Stimulated activated CD4-positive, alpha-beta T cell treated with anti-CD3 and anti-CD28 coated beads, Interleukin-4, amount 100 ng/mL, for 24 hours (primary cell): ENCODE measurements at places on chromosomes 5 and 9.

DNA sequence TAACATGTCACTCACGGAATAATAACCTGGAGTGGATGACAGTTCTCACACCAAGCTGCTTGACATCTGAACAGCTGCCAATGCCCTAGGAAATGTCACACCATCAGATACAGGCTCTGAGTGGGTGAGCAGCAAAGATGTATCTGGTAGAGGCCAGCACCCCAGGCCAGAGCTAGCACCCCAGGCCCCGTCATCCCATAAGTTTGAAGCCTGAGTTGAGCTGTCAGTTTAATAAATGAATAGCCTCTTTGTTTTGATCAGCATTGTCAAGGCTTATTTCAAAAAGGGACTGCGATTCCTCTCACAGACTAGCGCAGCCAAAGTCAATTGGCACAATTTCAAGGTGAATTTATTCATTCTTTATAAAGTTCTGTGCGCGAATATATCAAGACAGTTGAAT, 1327.1 kb downstream of the MAT2B start:
- DNase-seq, result no peak

- no peak for DNase-seq
Measured at GRCh38 chr5:140250386-140250785, 52.5 kb downstream of the PFDN1 start.

GRCh38 chr5:116038817-116039216, 6.5 kb downstream of the ARL14EPL start:
- no peak for DNase-seq

- DNase-seq, result no peak
Measured at GRCh38 chr9:133612816-133613215, 3.6 kb upstream of the FAM163B start.

GRCh38 chr9:131697908-131698617, 41.8 kb downstream of the RAPGEF1 start:
- no peak for DNase-seq

GRCh38 chr9:13587571-13587970, 308.1 kb upstream of the MPDZ start:
- DNase-seq, result no peak

DNA sequence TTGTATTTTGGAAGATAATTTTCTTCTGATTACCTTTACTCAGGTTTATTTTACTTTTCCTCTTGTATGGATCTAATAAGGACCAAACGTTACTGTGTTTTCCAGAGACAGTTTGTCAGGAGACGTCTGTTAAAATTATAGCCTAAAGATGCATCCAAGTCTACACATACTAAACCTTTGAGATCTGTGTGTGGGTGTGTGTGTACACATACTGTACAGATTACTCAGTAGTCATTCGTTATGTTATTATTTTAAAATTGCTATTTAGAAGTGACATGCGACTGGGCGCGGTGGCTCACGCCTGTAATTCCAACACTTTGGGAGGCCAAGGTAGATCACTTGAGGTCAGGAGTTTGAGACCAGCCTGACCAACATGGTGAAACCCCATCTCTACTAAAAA, 51.6 kb upstream of the CNTLN start:
- no peak for DNase-seq

DNA sequence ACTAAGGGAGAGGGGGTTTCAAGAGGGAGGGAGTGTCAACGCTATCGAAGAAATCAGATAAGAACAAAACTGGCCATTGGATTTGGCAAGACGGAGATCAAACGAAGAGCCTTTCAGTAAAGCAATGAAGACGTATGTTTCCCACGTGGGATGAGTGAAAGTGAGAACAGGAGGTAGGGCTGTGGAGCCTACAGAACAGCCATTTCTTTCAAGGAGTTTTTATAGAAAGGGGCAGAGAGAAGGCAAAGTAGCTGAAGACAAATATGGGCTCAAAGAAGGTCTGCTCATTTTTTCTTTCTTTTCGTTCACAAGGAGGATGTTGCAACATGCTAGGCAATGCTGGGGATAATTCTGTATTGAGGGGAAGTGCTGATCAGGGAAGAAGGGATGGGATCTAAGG, 98.3 kb downstream of the SUSD1 start:
- no peak for DNase-seq

GRCh38 chr5:132456987-132457361, 33.6 kb downstream of the IRF1 start:
- DNase-seq, result no peak

GRCh38 chr9:18362901-18363685, 110.9 kb upstream of the ADAMTSL1 start:
- no peak for DNase-seq

DNA sequence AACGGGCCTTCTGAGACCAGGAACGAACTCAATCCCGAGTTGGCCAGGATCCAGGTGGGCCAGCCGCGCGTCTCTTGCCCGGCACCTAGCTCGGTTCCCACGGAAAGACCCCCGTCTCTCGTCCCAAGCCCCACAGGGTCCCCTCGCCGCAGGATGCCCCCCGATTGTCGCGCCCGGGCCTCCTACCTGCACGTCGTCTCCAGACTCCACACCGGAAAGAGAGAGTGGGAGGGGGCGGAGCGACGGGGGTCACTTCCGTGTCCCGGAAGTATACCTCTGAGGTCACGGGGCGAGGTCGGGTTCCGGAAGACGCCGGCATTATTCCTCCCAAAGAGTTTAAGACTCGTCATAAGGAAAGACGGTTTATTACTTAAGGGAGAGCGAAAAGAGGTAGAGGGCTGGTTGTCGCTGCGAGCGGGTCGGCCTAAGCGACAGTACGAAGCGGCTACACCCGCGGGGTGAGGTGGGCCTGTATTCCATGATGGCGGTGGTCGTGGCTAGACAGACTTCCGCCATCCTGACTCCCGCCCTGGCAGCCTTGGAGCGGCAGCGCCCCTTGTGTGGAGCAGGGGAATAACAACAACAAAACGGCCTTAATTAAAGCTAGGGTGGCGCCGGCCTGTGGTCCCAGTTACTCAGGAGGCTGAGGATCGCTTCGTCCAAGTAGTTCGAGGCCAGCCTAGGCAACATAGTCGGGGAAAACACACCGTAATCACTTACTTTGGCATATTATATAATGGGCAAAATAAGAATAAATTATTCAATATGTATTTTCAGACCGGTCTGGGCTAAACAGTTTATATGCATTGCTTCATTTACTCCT, at the start of gene RPS14:
TSS of gene RPS14 (minus strand) at position 223 of the 823 bp plus-strand sequence. CDS start 2,006 bp downstream, outside the sequence.
- DNase-seq, result peak; percentile 96

GRCh38 chr9:68709291-68710110, 4.5 kb downstream of the PIP5K1B start:
- no peak for DNase-seq

GRCh38 chr5:59037041-59037440, 454.2 kb downstream of the RAB3C start:
- no peak for DNase-seq

DNA sequence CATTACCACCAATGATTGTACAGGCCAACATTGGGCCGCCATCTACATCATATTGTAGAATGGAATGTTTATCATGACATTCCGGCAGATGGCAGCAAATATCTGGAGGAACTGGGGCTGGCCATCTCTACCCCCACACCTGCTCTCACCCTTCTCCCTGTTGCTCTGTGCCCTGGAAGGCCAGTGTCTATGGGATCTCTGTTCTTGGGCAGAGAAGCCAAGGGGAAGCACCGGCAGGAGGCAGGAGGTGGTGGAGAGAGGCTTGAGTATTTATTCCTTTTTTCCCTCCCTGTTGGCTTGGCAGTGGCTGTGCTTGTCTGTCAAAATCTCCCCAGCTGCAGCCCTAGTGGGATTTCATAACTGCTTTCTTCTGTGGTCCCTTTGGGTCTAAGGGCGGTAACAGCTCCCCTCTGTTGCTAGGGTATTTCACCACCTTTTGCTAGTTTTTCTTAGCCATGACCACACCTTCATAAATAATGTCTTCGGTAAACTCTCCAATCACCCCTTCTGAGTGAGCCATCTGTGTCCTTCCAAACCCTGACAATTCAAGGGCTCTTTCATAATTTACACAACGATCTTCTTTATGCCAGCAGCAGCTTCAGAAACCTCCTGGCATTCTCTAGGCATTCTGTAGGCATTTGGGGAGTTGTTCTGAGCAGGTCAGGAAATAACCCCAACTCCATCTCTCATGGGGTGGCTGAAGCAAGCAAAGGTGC, 225.8 kb downstream of the MELK start:
- no peak for DNase-seq

DNA sequence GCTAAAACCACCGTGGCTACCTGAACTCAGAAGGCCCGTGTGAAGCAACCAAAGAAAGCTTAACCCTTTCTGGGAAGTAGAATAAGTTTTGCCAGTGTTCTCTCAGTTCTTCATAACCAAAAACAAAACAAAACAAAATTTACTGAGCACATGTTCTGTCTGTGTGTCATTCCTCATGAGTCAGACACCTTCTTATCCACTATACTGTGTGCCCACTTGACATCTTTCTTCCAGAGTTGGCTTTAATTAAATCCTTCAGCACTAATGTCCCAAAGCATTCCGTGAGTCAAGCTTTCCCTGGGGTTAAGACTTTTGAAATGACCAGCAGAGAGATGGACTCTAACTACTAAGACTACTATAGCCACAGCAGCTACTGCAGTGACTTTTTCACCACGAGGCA, 61.3 kb downstream of the GLIS3 start:
- DNase-seq, result no peak

DNA sequence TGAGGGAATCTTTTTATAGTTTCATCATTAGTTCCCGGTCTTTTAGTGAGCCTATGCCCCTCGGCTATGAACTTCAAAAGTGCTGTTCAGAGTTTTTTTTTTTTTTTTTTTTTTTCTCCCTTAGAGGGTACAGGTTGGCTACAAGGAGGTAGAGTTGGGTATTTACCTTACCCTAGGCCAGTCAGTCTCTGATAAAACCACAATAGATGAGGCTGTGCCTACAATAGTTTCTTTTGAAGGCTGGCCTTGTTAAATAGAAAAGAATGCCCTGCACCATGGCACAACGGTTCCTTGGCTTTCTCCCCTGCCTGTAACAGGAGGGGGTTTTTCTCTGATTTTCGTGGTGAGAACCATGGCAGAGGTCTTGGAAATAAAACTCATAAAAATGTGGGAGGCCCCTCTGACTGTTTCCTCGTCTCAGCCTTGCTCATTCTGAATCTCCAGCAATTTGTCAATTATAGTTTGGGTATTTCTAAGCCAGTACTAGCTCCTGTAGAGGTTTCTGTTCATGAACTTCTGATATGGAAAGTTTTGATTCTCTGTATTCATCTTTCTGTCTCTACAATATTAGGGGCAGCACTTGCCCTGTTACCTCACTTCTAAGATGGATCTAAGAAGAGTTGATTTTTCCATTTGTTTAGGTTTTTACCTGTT, 152.0 kb downstream of the MTRR start:
- no peak for DNase-seq

- DNase-seq, result no peak
Measured at GRCh38 chr5:337563-338130, 16.1 kb downstream of the AHRR start.

DNA sequence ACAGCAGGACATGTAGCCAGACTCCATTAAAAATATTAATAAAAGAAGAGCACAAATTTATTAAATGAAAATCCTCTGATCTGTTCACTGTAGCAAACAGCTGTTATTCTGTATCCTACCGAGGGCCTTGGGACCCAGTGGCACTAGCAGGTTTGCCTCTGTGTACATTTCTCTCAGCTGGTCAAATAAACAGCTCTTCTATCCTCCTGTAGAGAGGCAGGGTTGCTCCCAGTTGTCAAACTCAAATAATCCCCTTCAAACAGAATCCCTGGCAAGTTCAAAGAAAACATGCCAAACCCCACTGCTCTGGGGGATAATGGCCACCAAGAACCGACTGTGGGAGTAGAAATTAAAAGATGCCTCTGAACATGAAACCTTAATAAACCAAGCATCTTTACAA, 1262.0 kb upstream of the DMAC1 start:
- no peak for DNase-seq

DNA sequence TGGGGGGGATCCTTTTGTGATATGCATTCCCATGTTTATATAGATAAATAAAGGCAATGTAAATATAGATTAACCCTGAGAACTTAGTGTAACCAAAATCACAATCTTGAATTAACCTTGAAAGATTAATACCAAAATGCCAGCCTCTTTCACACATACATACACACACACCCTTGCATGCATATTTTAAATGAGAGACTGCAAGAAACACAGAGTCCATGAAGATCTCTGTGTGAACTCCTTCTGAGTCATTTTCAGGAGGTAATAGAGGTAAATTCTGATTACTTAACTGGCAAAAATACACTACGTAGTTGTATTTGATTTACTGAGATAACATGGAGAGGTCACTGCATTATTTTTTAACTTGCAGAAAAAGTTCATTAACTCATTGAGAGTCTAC, 118.0 kb downstream of the SLF1 start:
- DNase-seq, result no peak

- peak; percentile 80 for DNase-seq
Measured at GRCh38 chr5:172984244-172984953, 828 bp downstream of the ATP6V0E1 start.

- no peak for DNase-seq
Measured at GRCh38 chr9:106697750-106698502, 165.0 kb upstream of the ZNF462 start.

DNA sequence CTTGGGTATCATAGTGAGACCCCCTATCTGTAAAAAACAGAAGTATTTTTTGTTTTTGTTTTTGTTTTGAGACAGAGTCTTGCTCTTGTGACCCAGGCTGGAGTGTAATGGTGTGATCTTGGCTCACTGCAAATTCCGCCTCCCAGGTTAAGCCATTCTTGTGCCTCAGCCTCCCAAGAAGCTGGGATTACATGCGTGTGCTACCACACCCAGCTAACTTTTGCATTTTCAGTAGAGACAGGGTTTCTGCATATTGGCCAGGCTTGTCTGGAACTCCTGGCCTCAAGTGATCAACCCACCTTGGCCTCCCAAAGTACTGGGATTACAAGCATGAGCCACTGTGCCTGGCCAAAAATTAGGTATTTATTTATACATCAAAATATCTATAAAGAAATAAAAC, 10.2 kb upstream of the CCDC171 start:
- no peak for DNase-seq

DNA sequence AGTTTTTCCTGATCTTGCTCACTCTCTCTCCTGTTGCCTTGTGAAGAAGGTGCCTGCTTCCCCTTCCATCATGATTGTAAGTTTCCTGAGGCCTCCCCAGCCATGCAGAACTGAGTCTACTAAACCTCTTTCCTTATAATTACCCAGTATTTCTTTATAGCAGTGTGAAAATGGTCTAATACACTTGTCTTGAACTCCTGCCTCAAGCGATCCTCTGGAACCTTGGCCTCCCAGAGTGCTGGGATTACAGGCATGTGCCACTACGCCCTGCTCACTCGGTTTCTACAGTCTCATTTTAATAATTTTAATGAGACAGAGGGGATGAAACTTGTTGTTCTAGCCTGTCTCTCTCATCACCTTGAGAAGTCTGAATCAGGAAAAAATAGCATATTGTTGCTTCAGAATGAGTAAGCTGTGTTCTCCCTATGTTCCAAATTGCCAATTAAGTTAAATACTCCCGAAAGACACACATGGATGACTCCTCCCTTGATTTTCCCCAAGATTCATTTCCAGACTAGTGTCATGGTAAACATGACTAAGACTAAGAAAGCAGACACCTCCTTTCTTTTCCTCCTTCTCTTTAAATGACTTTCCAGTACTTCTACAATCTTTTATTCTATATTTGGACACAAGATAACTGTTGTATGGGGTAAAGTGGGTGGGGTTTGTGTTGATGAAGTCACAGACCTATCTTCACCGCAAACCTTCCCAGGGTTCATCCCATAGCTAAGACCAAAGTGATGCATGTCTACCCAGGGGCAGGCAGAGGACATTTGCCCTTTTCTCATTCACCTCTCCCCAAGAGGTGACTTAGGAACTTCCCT, 7.8 kb upstream of the DNAJC18 start:
- peak; percentile 61 for DNase-seq

- DNase-seq, result no peak
Measured at GRCh38 chr9:74333384-74334032, 163.6 kb upstream of the RORB start.

GRCh38 chr9:72205513-72205912, 56.3 kb downstream of the GDA start:
- no peak for DNase-seq

GRCh38 chr9:11542781-11543180, 930.0 kb upstream of the PTPRD start:
- no peak for DNase-seq
